Activated T-cell treated with anti-CD3 and anti-CD28 coated beads, Interleukin-2, amount 50 U/mL, for 72 hours (primary cell): ENCODE measurements at places on chromosomes 7 and 10. TPM values are rescaled to one million over a fixed set of nuclear protein-coding genes. Genes with fewer than 3 reads are reported as not detected.

The AKR1E2 gene
- 1.7 TPM for total RNA-seq

DNA sequence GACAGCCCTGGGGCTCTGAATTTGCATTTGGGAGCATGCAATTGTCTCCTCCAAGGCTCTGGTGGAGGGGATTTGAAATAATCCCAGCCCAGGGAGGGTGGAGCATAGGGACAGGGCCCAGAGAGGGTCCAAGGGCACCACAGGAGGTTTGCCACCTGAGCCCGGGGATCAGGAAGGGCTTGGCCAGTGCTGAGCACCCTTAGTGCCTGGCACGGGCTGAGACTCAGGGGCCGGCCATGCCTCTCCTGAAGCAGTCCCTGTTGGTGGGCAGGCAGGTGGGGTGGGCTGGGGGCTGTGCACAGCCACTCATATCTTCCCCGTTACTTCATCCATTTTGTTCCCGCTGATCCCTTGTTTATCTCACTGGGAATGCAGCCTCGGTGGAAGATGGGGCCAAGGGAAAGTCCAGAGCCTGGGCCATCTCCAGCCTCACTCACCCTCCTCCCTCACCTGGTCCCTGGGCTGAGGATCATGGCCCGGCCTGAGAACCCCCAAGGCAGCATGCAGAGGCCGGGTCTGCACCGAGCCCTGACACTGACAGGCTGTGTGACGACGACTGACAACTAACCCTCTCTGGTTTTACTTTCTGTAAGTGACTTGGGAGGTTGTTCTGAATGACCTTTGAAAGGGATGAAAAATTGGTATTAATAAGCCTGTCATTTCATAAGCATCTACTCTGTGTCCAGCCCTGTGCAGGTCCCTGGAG is 38.5 kb downstream of the KCTD7 start:
- DNase-seq, result no peak

The AEBP1 gene
- 18.4 TPM for total RNA-seq

The AKR1C3 gene
- total RNA-seq, result 0.96 TPM

The TAS2R5 gene
- total RNA-seq, result 1.3 TPM

The CNTNAP2 gene
- total RNA-seq, result not detected

The MAT1A gene
- not detected for total RNA-seq

DNA sequence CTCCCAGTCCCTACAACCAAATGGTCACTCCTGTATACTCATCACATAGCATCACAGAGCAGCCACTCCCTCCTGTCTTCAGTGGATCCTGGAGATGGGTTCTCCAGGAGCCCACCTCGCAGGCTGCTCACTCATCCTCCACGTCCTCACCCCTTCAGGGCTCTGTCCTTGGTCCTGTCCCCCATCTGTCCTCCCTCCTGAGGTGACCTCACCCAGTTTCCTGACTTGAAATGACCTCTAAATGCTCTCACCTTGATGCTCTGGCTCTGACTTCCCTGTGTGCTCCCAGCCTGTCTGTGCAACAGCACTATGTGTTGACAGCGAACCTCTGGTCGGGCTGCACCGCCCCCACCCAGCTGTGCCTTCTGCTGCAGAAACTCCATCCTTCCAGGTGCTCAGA is 2.1 kb upstream of the PPP2R2D start:
- DNase-seq, result no peak

The MYH16 gene
- total RNA-seq, result not detected

The CASP7 gene
- 18.5 TPM for total RNA-seq

The SH2D4B gene
- 0.46 TPM for total RNA-seq

The ASB4 gene
- not detected for total RNA-seq

- DNase-seq, result peak; percentile 16
Measured at GRCh38 chr10:119104654-119105015, 722 bp downstream of the DENND10 start.

DNA sequence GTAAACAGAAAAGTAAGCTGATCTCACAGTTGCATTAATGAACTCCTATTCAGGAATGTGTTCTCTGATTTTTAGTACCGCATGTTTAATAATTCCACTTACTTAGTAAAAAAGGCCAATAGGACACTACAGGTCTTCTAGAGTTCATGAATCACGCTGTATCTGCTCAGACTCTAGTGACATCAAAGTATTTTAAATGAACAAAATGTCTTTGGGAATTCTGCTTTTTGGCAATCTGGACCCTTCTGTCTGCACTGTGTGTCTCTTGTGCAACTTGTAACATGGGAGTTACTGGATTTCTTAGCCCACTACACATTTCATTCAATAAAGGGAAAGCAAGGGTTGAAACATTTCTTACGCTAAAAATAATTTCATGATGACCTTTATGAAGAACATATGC is 50.2 kb downstream of the RABGEF1 start:
- no peak for DNase-seq

- no peak for DNase-seq
Measured at GRCh38 chr10:126191192-126191591, 197.1 kb downstream of the ADAM12 start.

- DNase-seq, result no peak
Measured at GRCh38 chr7:11492307-11492706, 339.7 kb downstream of the THSD7A start.

The TRPV5 gene
- total RNA-seq, result 0.09 TPM

The MBL2 gene
- not detected for total RNA-seq

GRCh38 chr7:133510326-133511055 is 257.6 kb downstream of the EXOC4 start:
- no peak for DNase-seq

GRCh38 chr7:128007303-128007680 is 23.9 kb downstream of the LRRC4 start:
- no peak for DNase-seq

GRCh38 chr7:88202799-88203198 is 17.0 kb downstream of the SRI start:
- DNase-seq, result no peak

GRCh38 chr10:126016882-126017281 is 120.5 kb downstream of the FANK1 start:
- DNase-seq, result no peak

DNA sequence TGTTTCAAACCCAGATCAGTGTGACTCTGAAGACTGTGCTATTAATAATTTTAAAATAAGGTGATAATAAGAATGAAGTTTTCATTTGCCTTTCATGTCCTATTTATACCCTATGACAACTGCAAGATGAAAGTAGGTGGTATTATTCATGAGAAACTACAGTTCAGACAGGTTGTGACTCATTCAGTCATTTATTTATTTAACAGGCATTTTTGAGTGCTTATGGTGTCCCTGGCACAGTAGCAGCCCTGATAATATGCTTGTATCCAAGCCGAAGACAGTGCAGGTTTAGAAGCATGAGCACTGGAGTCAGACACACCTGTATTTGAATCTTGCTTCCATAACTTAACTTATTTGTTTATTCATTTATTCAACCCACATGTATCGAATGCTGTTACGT is 87.1 kb downstream of the FZD1 start:
- DNase-seq, result no peak

DNA sequence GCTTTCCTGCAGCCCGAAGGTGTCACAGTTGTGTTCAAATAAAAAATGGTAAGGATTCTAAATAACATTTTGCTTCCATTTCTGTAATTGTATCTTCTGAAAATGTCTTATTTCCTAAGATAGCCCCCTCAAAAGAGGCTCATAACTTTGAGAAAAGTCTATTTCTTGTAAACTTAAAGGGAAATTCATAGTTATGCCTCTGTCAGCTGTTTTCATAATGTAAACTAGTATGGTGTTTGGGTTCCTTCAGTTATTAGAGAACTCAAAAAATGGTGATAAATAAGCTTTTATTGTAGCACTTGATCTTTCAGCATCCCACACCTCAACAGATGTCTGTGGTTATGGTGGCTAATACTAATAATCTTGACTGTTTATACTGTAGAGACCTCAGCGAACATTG is 57.1 kb downstream of the KLHDC10 start:
- no peak for DNase-seq

DNA sequence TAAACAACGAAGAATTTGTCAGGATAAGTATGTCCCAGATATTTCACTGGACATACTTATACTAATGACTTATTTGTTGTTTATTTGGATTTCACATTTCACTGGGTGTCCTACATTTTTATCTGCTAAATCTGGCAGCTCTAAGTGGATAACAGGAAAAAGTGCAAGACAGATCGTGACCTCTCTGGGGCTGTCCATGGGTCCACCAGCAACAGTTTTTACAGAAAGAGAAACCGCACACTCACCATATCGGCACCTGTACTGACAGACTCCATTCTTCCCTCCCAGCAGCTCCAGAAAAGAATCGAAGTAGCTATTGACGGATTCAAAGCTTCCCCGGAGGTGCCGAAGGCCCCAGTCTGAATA is 393 bp downstream of the PLA2G12B start:
- DNase-seq, result no peak

- no peak for DNase-seq
Measured at GRCh38 chr7:136234040-136234439, 256.9 kb upstream of the MTPN start.

The TTYH3 gene
- total RNA-seq, result 36.4 TPM

The TBX20 gene
- total RNA-seq, result 0.16 TPM

DNA sequence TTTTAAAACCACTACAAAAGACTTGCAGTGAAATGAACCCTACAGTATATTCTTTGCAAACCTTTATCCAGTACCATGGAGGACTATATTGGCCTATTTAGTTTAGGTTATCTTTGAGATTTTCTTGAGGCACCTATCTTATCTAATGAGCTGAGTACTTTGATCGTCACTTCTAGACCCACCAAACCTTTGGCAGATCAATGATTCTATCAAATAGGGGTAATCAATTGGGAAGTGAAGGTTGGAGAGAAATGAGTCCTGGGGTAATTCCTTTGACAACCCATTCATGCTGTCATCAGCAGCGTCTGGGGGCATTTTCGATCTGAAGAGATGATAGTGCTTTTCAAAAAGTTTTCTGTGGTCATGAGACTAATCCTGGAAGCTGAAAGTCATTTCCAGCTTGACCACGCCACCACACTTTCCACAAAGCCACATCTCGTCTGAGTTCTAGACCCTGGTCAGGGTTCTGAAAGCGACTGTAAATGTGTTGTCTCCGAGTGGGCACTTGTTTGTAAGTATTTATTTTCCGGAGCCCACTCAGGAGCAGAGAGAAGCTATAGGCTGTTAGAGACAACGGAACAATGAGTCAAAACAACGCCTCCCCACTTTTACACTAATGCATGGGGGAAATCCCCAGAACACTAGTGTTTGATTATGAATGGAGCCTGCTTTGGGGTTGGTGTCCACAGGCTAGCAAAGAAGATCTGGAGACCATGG is 4.8 kb downstream of the EGR2 start:
- peak; percentile 91 for DNase-seq

DNA sequence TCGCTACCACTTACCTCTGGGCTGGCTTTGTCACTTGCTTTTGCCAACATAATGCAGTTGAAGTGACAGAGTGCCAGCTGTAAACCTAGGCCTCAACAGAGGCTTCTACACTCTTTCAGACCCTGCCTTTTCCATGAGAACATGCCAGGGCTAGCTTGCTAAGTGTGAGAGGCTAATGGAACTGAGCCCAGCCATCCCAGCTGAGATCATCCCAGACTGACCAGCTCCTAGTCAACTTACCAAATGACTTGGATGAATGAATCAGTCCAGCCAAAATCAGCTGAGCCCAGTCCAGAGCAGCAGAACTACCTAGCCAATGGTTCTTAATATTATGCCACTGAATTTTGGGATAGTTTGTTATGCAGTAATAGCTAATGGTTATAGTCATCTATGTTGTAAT is 34.7 kb upstream of the MKLN1 start:
- no peak for DNase-seq

The LBX1 gene
- not detected for total RNA-seq

DNA sequence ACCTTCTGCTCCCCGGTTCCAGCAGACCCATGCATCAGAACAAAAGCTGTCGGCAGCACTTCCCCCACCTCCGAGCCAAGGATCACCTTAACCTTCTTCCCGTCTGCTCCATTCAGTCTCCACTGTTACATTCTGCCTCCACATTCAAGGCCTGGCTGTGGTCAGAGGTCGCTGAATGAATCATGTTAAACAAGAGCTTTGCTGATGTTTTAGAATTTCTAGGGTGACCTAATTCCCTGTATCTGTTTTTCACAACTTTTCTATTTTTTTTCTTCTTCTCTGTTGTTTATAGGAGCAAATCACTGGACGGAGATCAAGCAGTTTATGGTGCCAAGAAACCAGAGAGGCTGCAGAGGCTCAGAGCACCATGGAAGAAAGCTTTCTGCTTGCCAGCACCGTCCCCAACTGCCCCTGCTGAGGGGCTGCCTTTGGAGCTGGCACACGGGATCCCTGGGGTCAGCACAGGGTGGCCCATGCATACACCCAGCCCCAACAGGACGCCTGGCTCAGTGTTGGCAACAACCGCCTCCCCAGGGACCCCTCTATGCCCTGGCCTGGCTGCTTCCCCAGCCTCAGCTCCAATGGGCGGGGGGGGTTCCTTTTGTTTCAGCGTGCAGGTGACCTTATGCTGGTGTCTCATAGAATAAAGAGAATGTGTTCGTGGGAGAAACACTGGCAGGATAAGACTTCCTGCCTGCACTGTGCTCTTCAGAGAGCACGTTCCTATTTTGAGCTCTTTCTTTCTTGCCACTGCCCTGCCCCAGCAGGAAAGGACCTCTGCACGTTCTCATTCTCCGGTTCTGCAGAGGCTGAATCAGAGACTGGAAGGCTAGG is 182.7 kb upstream of the LYZL2 start:
- DNase-seq, result no peak

- no peak for DNase-seq
Measured at GRCh38 chr7:127667017-127667670, 15.2 kb downstream of the SND1 start.

DNA sequence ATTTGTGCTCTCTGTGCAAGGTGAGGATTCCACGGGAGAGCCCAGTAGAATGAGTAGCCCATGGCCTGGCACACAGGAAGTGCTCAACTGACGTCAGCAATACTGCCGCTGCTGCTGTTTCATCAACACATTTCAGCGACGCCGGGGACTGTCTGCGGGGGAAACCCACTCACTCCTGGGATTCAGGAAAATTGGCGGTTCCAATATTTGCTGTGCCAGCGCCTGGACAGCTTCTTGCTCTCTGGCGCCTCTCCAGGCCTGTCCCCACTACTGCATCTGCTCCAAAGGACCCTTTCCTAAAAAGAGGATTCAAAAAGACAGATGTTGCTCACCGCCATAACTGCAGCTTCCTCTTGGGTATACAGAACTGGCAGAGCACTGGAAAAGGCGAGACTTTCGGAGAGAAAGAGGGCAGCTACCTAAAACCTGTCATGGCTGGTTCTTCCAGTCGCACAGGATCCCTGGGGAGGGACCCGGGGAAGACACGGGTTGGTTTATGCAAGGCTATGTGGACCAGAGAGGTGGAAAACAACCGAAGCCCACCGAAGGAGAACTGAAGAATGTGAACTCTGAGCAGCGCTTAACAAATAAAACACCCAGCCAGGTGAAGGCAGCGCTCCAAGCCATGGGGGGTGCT is 39.7 kb upstream of the ENO4 start:
- DNase-seq, result no peak

GRCh38 chr7:151115121-151115835 is 29.0 kb downstream of the AGAP3 start:
- DNase-seq, result peak; percentile 57

The VAX1 gene
- not detected for total RNA-seq

The SEMA3D gene
- 0.24 TPM for total RNA-seq

The FKBP14 gene
- total RNA-seq, result 13.3 TPM

The SYNPO2L gene
- not detected for total RNA-seq
